ENCODE measurements at places on chromosomes 6 and 20.

DNA sequence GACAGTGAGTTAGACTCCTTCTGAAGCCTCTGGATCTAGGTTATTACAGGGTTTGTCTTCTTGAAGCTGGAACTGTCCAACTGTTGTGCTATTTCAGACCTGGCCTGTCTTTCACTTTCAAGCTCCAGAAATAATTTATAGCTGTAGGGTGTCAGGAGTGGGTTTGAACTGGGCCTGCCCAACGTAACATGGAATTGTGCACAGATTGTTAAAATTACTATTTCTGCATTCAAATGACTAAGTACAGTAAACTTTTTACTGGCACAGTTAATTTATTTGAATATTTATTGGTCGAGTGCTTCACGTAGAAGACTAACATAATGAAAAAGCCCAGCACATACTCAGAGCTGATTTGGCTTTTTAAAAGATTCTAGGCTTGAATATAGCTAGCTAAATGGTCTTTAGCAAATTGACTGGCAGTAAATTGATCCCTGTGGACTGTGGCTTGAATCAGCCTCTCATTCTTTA is 74.3 kb downstream of the ARID1B start:
- no peak for DNase-seq

DNA sequence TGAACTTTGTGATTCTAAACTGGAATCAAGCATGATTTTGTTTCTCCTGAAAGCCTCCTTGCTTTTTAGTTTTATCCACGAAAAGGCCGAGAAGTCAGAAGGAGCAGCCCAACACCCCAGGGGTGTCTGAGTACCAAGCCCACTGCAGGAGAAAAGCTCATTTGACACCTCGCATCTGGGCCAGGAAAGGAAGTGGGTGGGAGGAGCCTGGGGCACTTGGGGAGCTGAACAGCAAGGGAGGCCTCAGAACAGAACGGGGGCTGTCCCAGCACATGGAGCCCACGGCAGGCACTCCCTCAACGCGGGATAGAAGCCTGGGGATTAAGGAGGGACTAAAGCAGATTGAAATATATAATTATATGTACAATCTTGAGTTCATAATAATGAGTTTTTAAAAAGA is 6.6 kb downstream of the KIF25 start:
- DNase-seq: no peak

GRCh38 chr20:64077876-64078551 is 1.3 kb downstream of the RGS19 start:
- no peak for DNase-seq

- DNase-seq: peak; percentile 76
These were observed 299.7 kb downstream of the PLCB1 start for GRCh38 chr20:8431538-8432434.

- no peak for DNase-seq
These were observed 5.9 kb downstream of the FOXA2 start for GRCh38 chr20:22578221-22579118.

GRCh38 chr6:110337486-110337885 is 20.7 kb downstream of the METTL24 start:
- DNase-seq: no peak

- DNase-seq: no peak
These were observed 11.7 kb upstream of the ID1 start for GRCh38 chr20:31593221-31594001.

All from WERI-Rb-1 (cell line).